ENCODE measurements at places on chromosomes 2 and 18.

DNA sequence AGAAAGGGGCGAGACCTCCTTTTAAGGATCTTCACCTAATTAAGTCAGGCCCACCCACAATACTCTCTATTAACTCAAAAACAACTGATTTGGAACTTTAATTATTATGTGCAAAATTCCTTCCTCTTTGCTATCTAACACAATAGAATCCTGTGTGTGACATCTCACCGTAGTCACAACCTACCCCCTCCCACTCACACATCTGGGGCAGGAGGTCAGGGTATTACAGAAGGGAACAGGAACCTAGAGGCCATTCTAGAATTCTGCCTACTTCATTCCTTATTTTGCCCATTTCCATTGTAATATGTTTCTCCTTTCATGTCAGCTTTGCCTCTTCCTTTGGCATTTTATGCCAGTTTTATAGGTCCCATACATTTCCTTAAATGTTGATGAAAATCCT is 829.3 kb upstream of the ID2 start:
- DNase-seq: no peak

GRCh38 chr2:84861539-84861938 is 19.3 kb downstream of the TRABD2A start:
- DNase-seq: no peak

GRCh38 chr18:79874553-79875530 is 76.6 kb downstream of the SLC66A2 start:
- DNase-seq: no peak

DNA sequence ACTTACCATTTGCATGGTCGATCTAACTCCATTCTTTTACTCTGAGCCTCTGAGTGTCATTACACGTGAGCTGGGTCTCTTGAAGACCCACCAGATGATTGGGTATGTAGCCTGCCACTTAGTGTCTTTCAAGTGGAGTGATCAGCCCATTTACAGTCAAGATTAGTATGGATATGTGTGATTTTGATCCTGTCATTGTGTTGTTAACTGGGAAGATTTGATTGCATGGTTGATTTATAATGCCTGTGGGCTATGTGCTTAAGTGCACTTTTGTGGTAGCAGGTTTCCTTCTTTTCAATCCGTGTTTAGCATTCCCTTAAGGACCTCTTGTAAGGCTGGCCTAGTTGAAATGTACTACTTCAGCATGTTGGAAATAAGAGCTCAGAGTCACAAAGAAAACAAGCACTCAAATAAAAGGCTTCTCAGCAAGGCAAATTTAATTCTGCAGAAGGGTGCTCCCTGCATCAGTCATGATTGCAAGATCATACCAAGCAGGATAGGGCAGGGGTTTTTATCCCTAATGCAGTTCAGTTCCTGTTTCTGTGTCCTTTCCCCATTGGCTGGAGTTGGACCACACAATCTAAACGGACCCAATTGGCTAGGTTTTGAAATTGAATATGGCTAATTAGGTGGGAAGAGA is 230.7 kb upstream of the SYT4 start:
- no peak for DNase-seq

DNA sequence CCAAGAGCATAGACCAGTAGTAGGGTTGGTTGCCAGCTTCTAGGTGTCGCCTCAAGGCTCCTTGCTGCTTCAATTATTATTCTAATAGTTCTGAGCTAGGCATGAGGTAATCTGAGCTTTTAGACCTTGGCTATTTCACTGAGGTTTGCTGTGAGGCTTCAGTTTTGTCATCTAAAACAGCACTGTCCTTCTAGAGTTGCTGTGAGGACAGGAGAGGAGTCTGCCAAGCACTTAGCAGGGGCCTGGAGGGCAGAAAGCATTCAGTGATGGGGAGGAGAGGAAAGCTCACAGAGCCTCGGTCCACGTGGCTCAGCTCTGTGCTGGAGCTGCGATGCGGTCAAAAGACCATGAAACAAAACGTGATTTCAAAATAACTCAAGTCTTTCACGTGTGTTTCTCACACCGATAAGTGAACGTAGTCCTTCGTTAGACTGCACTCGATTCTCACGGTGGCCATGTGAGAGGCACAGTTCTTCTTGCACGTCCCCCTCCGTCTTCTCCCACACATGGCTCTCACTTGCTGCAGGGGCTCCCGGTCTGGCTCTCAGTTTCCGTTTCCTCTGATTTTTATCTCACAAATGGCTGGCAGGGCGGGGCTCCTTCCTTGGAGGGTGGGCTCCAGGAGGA is 113.7 kb downstream of the B3GNT2 start:
- no peak for DNase-seq
